ENCODE measurements at places on chromosomes 4 and X. TPM values are rescaled to one million over a fixed set of nuclear protein-coding genes. Genes with fewer than 3 reads are reported as not detected.

Gene TENM3
- 29.7 TPM for total RNA-seq

Gene HTR2C
- total RNA-seq = not detected

Gene RAB41
- total RNA-seq = not detected

Gene FAT4
- total RNA-seq = 66.3 TPM

Gene LRRC66
- total RNA-seq = 1.0 TPM

Gene ADH7
- total RNA-seq = not detected

Gene HTRA3
- 20.9 TPM for total RNA-seq
